Uterus (tissue), 4 donors: ENCODE measurements at places on chromosomes 13 and 19.

DNA sequence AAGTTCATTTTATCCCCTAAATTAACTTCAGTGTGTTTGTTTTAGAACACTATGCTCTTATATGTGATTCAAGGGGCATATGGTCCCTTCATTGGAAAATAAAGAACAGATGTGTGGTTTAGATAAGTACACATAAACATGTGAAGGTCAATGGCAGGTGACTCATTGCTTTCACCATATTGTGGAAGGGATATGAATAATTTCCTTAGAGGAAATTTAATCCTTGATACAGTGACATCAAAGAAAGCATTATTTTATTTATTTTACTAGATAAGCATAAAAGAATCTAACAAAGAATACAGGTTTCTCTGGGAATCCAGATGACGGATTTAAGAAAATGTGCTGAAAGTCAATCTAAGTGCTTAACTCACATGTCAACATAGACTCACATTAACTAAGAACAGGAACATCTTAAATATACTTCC lies 373.5 kb downstream of the KCTD12 start:
- no peak for DNase-seq

DNA sequence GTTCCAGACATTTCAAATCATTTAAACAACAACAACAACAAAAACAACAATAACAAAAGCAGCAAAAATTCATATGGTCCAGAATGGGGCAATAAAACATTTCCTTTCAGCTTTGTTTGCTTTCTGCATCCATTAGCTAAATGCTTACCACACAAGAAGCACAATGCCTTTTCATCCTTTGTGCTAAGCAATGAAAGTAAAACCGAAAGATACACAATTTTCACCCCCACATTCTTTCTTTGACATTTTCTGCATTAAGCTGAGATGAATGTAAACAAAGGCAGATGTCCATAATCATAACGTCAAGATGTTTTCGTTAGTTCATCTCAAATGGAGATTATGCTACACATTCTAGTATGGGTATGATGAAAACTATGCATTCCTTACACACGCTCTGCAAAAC lies 568.5 kb downstream of the SLITRK6 start:
- DNase-seq = no peak

DNA sequence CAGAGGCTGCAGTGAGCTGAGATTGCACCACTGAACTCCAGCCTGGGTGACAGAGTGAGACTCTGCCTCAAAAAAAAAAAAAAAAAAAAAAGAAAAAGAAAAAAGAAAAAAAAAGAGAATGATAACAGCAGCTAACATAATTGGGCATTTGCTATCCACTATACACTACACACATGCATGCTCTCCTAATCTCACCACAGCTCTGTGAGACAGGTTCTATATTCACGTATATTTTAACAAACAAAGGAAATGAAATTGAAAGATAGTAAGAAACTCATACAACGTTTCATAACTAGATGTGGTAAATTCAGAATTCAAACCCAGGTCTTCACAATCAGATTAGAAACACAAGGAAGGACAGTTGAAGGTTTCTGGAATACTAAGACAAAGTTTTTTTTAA lies 265.7 kb downstream of the DIAPH3 start:
- no peak for DNase-seq

- DNase-seq = peak; percentile 87
These were observed 6.6 kb downstream of the ZBTB7A start for GRCh38 chr19:4059891-4060620.

GRCh38 chr13:29817604-29818378 lies 32.6 kb downstream of the UBL3 start:
- no peak for DNase-seq

DNA sequence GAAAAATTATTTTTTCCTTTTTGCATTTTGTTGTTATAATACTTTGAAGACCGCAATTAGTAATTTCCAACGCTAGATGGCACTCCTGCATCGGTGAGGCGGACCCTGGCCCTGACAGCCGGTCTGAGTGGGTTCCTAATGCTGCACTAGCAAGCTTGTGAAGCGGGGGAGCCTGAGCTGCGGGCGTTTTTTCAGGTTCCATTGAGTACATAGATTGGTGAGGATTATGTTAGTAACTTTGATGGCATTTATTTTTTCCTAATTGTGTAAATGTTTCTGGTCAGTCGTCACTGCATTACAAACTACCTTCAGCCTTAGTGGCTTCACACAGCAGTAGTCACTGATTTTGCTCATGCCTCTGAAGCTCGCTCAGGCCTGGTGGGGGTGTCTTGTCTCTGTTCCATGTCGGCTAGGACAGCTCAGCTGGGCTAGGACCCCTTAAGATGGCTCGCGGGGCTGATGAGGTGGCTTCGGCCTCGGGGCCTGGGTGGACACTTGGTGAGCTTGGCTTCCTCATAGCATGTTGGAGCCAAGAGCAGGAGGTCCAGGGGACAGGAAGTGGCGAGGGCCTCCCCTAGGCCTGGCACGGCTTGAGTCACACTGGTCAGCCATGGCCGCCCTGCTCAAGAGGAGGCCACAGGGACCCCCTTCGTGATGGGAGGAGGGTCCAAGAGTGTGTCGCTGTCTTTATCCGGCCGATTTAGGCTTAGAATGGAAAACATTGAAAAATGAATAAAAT lies 25.0 kb downstream of the ERCC5 start:
- DNase-seq = peak; percentile 31

GRCh38 chr13:74000876-74001275 lies 133.3 kb downstream of the KLF12 start:
- DNase-seq = no peak

DNA sequence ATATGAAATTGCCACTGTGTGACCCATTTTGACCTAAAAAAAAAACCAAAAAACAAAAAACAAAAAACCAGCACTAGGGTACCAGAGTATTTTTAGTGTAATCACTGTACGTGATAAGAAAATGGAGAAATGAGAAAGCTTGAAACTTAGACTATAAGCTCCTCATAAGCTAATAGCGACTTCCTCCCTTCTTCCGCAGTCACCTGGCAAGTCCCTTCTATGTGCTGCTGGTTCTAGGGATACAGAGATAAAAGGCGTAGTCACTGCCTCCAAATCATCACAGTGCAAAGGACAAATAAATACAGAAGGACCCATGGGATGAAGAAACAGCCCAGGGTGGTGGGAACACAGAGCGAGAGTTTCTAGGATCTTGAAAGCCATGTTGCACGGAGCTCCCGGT lies 190.3 kb downstream of the TM9SF2 start:
- no peak for DNase-seq

GRCh38 chr19:56132316-56132822 lies 8.7 kb upstream of the ZNF444 start:
- DNase-seq = no peak

GRCh38 chr13:58953638-58954037 lies 1210.1 kb downstream of the DIAPH3 start:
- no peak for DNase-seq

DNA sequence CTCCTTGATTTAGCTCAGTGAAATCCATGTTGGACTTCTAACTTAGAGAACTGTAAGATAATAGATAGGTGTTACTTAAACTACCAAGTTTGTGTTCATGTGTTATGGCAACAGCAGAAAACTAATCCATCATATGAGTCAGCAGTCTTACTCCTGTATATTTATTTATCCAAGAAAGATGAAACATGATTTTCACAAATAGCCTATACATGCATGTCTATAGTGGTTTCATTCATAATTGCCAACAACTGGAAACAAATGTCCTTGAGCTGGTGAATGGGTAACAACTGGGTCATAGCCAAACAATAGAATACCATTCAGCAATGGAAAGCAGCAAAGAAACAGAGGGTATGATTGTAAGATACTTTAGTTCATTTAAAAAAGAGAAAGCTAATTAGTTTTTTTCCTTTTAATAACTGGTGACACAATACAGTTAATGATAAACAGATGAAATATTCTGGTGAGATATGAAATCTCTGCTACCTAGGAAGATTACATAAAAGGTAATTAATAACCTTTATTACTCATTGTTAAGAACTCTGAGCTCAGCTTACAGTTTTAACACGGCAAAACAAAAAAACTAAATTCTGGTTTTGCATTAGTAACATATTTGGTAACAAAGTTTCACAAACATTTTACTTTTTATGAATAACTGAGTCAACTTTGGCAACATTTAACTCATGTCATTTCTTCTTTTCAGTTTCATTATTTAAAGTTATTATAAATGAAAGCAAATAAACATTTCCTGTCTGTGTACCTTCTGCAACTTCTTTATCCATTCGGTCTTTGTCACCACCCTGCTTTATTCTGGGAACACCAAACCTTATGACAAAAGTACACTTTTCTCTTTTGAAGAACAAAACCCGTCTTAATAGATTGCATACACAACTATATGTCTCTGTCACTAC lies 181.3 kb downstream of the LIG4 start:
- no peak for DNase-seq

DNA sequence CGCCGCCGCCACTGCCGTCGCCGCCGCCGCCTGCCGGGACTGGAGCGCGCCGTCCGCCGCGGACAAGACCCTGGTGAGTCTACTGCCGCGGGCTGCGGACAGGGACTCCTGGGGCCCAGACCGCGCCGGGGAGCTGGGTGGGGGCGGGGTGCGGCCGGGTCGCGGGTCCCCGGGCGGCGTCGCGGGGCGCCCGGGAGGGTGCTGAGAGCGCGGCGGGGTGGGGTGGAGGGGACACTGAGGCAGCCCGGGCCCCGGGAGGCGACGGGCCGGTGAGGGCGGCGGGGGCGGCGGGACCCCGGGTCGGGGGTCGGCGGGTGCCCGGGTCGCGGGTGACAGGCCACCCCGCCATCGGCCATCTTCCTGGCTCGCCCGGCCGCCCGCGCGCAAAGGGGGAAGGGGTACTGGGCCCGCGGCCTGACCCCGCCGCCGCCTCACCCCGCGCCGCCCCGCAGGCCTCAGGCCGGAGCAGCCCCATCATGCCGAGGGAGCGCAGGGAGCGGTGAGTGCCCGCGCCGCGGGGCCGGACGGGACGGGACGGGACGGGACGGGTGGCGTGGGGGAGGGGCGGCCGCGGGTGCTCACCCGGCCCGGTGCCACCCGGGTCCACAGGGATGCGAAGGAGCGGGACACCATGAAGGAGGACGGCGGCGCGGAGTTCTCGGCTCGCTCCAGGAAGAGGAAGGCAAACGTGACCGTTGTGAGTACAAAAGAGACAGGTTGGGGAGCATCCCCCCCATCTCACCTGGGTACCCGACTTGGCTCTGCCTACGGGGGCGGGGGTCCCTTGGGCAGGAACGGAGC lies 489 bp downstream of the CCNE1 start:
- DNase-seq = no peak

- no peak for DNase-seq
These were observed 2.8 kb upstream of the CDX2 start for GRCh38 chr13:27971776-27972477.
